ENCODE measurements at places on chromosomes 4 and X.

DNA sequence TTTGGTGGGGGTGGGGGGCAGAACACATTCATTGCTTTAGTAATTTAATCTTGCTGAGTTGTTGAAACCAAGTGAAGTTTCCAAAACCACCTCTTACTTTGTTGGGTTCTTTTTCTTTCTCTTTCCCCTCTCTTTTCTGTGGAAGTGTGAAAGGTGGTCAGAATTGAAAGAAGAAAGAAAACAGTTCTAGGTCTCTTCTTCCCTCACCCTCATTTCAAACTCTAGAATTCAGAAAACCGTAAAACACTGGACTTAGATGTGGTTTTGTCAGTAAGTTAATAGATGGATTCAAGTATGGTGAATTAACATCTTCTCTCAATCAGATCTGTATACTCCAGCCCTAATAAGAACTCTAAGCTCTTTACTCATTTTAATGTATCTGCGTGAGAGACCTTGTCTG, 23.7 kb downstream of the PLP1 start:
- no peak for DNase-seq

- DNase-seq = peak; percentile 73
Observed at GRCh38 chr4:182207830-182208396, 35.3 kb upstream of the TENM3 start.

- DNase-seq = no peak
Observed at GRCh38 chrX:50075630-50076339, 125.0 kb downstream of the AKAP4 start.

DNA sequence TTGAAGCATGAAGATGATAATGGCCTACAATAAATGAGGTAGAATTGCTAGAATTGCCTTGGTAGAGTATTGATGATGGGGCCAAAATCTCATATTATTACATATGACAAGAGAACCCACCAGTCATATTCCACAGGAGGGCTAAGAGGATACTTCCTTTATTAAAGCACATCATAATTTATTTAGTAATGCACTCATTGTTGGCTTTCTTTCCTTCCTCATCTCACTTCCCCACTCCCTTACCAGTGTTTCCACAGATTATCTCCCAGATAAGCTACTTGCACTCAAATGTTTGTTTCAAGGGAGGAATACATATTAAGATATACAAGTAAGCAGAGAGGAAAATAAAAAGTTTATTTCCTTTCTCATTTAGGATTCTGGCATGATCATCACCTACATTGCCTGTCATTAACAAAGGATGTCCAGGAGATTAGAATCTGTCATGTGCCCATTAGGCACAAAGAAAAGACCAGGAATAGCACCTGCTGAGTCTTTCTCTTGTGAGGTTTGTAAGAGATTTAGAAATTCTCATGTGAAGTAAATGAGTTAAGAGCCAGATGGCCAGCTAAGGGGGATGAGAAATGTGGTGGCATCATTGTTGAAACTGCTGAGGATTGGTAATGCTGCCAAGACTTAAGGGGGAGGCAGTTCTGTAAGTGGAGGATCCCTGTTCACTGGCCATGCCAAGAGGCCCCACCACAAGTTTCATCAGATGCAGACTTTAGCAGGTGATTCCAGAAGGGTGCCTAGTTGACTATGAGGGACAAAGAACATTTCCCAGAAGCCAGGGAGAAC, 52.4 kb upstream of the PRDM8 start:
- DNase-seq = no peak

- no peak for DNase-seq
Observed at GRCh38 chrX:120468479-120468824, 644 bp downstream of the LAMP2 start.

GRCh38 chr4:72567821-72568675, 973 bp downstream of the ADAMTS3 start:
- DNase-seq = peak; percentile 54

DNA sequence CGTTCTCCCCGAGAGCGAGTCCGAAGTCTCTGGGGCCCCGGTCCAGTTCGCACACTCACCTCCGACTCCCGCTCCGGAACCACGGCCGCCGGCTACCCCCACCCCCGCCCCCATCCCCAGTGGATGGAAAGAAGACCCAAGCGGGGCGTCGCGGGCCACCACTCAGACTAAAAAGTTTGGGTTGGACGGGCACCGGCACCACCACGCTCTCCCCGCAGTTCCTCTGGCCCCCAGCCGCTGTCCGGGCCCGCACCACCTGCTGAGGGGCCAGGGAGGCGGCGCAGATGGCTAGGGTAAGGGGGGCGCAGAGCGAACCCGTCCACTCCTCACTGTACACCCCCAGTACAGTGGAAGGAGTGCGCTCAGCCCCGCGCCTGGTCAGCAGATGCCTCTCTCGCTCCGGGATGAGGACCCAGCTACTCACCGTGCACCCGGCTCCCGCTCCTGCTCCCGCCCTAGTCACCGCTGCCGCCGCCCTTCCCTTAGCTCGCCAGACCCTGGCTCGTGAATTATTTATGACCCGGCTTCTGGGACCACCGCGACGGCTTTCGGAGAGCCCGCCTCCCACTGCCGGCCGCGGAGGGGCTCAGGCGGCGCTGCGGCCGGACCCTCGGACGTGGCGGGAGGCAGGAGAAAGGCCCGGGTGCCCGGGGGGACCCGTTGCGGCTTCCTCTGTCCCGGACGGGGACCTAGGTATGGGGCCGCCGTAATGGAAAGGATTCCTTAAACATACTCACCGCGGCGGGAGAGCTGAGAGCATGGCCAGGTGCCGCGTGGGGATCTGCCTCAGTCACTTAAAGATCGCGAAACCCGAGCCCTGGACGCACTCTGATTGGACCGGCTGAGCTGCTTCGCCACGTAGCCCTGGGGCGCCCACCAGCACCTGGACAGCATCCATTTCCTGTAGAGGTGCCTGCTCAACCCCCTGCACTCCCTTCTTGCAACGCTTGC, at the start of gene PROM1:
Gene PROM1 (minus strand): TSS at position 783 of the 951 bp plus-strand sequence. CDS start 8,117 bp downstream, outside the sequence.
- DNase-seq = no peak
